Activated naive CD8-positive, alpha-beta T cell treated with anti-CD3 and anti-CD28 coated beads, Interleukin-2, amount 50 U/mL, for 24 hours (primary cell): ENCODE measurements at places on chromosomes 12 and 14.

DNA sequence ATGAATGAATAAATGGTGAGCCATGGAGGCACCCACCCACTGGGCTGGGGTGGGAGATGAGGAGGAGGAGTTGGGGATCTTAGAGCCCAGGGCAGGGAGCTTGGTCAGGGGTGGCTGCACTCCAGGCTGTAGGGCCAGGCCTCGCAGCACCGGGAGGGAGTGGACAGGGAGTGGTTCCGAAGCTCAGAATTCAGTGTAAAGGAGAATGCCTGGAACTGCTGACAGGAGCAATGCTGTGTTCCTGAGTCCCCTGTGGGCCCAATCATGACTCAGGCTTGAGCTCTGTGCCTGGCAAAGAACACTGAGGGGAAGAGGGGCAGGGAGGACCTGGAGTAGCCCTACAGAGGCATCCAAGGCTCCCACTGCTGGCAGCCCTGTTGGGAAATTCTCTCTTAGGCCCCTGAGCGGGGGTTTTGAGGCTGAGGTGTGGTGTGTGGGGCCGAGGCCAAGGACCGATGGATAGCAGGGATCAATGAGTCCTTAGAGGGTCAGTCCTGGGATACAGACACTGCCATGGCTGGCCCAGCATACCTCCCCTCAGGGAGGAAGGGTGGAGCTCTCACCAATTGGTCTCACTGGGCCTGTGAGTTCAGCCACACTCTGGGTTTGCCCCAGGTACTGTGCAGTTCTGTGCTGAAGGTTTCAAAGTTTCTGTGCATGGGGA lies 9.5 kb upstream of the RABGGTA start:
- H3K4me1 ChIP-seq: peaks cover 49% of the 10 kb centered on the region
- no peak overlapping the region for H3K27ac ChIP-seq
- peaks cover 6% of the 10 kb centered on the region for H3K36me3 ChIP-seq
- DNase-seq: no peak
- no peak overlapping the region for H3K4me3 ChIP-seq

DNA sequence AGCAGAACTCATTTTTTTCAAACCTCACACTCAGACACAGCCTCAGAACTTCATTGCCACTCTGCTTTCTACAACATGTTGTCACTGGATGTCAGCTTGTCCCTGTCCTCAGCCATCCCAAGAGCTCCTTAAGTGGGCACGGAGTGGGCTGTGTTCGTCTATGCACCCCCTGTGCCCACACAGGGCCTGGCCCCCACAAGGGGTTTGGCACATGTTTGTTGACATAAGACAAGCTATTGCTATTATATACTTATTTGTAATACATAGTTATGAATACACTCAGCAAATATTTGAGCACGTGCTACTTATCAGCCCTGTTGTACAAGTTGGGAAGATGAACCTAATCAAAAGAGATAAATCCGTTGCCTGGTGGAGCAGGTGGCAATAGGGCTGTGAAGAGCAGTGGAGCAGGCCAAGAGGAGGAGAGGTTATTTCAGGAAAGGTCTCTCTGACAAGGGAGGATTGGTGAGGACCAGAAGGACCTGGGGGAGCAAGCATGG lies 4.3 kb upstream of the BDKRB1 start:
- H3K27me3 ChIP-seq: peaks cover 7% of the 10 kb centered on the region
- H3K4me1 ChIP-seq: no peaks in the 10 kb centered on the region
- H3K27ac ChIP-seq: no peak overlapping the region
- DNase-seq: no peak

DNA sequence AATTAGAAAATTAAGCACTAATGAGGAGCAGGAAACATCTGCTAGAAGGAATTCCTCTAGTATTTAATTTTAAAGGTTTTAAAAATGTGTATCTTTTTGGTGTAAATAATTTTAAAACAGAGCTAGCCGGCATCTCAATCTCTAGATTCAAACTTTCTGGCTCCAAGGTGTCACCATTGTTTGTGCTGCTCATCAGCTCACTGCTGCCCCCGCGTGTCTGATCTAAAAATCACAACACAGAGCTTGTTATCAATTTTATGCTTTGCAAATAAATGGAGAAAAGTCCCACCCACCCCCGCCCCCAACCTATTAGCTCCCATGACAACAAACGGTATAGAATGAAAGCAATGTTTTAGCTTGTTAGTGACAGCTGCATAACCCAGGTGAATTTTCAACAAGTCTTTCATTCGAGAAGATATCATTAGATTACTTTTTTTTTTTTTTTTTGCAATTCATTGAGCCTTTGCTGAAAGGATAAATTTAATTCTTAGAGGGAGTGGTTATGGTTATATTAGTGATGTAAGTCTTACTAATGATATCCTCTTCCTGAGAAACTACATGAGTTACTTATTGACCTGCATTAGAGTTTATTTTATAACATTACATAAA lies 11.3 kb upstream of the ABHD12B start:
- H3K27ac ChIP-seq: peak overlapping the region; percentile 46
- H3K4me3 ChIP-seq: peak overlapping the region; percentile 81
- H3K36me3 ChIP-seq: no peaks in the 10 kb centered on the region
- DNase-seq: peak; percentile 89

DNA sequence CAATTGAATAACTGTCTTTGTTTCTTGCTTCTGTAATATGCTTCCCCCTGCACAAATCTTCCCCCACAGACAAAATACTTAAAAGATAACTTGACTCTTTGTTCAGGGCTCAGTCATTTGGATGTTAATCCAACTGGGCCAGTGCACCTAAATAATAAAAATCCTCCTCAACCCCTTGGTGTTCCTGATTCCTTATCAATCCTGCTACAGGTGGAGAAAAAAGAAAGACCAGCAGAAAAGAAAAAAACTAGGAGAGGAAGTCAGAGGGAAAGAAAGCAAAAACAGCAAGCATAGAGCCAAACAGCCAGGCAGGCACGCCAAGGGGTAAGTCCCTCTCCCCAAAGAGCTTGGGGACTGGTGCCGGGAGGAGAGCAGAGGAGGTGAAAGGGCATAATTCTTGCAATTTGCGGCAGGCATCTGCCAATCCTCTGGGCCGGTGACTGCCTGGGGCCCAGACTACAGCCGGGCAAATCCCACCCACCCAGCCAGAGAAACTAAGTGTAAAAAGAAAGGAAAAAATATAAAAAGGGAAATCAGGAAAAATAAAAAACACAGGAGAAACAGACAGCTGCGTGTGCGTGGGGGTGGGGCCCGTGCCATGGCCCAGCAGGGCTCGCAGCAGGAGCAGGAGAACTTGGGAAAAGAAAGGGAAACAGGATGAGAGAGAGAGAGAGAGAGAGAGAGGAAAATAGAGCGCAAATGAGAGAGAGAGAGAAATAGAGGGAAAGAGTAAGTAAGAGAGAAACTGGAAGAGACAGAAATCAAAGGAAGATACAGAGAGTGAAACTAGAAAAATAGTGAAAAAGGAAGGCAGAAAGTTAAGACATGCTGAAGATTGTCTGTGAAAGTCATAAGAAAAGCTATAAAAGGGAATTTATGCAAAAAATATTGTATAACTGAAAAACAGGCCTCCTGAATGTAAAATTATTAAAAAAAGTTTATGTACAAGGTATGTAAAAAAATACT lies 21.4 kb downstream of the KLRK1 start:
- peak overlapping the region; percentile 93 for H3K27ac ChIP-seq
- DNase-seq: no peak
- H3K36me3 ChIP-seq: peaks cover 59% of the 10 kb centered on the region
- peak overlapping the region; percentile 67 for H3K4me3 ChIP-seq
- peaks cover 38% of the 10 kb centered on the region for H3K4me1 ChIP-seq
- no peaks in the 10 kb centered on the region for H3K27me3 ChIP-seq

DNA sequence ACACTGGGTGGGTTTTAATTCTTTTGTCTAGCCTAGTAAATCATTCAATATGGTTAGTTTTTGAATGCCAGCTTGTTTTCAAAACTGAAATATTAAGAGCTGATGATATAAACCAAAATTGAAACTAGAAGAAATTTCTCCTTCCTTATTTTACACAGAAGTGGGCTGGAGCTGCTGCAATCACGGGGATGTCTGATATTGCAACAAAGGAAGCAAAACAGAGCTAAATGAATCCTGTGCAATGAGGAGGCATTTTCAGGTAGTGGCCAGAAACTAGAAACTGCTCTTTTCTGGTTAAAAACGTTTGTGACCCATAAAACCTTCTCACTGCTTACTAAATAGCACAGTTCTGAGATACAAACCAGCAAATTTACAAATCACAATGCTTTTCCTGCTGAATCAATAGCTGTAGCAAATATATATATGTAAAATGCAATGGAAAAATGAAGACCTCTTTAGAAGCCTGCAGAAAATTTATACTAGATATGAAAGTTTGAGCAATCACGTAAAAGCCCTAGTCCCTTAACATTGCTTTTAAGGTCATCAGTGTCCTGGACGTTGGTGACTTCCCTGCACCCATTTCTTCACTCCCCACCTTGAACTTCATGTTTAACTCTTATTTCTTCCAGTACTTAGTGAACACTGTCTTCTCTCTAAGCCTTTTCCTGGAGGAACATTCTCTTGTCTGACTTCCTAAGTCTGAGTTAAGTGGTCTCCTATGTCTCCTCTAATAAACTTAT lies 15.9 kb upstream of the LRRK2 start:
- H3K4me1 ChIP-seq: peaks cover 4% of the 10 kb centered on the region
- no peaks in the 10 kb centered on the region for H3K36me3 ChIP-seq
- peaks cover 1% of the 10 kb centered on the region for H3K27me3 ChIP-seq
- no peak overlapping the region for H3K27ac ChIP-seq
- H3K4me3 ChIP-seq: no peak overlapping the region
- DNase-seq: no peak

GRCh38 chr12:18275981-18276380 lies 14.7 kb downstream of the PIK3C2G start:
- DNase-seq: no peak
- no peaks in the 10 kb centered on the region for H3K4me1 ChIP-seq
- H3K27ac ChIP-seq: no peak overlapping the region
- no peaks in the 10 kb centered on the region for H3K36me3 ChIP-seq
- H3K27me3 ChIP-seq: no peaks in the 10 kb centered on the region

DNA sequence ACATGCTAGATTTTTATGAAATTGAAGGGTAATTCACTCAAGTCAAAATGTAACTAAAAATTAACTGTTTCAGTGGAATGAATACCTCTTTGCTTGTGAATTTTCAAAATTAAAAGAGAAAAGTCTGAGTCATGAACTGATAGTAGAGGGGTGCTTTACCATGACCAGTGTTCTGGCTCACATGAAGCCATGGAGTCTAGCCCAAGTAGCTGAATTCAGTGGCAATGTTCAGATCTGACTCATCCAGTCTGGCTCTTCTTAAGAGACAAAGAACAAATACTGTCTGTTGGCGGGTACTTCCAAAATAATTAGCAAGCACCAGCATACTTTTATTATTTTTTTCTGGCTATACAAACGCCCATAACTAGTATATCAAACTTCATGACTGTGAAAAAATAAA lies 366.3 kb upstream of the GARIN6 start:
- no peak overlapping the region for H3K4me3 ChIP-seq
- H3K36me3 ChIP-seq: no peaks in the 10 kb centered on the region
- no peak for DNase-seq
- no peak overlapping the region for H3K27ac ChIP-seq
- no peaks in the 10 kb centered on the region for H3K27me3 ChIP-seq

DNA sequence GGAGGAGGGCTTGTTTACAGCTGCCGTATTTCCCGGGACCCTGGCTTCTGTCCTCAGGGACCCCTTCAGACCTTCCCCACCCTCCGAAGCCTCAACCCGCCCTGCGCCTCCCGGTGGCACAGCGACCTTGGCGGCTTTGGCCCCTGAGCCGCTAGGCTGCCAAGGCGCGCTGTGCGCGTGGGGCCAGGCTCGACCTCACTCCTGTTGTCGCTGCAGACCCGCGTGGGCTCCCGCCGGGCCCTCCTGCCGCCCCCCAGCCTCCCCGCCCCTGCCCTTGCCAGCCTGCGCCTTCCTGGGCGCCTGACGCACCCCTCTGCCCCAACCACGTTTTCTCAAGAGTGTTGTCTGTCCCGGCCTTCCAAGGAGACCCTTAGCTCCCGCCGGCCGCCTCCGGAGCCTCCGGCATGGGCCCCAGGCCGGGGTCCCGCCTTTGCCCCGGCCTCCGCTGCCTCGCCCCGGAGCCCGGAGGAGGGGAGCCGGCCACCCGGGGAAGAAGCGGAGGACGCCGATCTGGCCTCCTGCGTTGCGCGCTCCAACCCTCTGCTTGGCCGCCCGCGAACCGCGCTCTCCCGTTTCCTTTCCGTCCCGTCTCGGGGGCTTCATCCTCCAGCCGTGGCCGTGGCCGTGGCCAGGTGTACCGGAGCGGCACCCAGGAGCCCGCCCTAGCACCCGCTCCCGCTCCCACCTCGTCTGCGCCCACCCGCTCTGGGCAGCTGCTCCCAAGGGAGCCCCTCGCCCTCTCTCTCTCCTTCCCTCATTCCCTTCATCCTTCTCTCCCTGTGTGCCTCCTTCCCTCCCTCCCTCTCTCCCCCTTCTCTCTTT lies 19.9 kb downstream of the PPP2R5C start:
- no peaks in the 10 kb centered on the region for H3K27me3 ChIP-seq
- H3K27ac ChIP-seq: peak overlapping the region; percentile 52
- peak; percentile 47 for DNase-seq
- peak overlapping the region; percentile 74 for H3K4me3 ChIP-seq
- H3K4me1 ChIP-seq: peaks cover 26% of the 10 kb centered on the region

- H3K27me3 ChIP-seq: peaks cover 14% of the 10 kb centered on the region
- DNase-seq: no peak
- peaks cover 6% of the 10 kb centered on the region for H3K4me1 ChIP-seq
- H3K4me3 ChIP-seq: no peak overlapping the region
- H3K36me3 ChIP-seq: no peaks in the 10 kb centered on the region
- no peak overlapping the region for H3K27ac ChIP-seq
These were observed 7.2 kb upstream of the SDR9C7 start for GRCh38 chr12:56941299-56942017.

DNA sequence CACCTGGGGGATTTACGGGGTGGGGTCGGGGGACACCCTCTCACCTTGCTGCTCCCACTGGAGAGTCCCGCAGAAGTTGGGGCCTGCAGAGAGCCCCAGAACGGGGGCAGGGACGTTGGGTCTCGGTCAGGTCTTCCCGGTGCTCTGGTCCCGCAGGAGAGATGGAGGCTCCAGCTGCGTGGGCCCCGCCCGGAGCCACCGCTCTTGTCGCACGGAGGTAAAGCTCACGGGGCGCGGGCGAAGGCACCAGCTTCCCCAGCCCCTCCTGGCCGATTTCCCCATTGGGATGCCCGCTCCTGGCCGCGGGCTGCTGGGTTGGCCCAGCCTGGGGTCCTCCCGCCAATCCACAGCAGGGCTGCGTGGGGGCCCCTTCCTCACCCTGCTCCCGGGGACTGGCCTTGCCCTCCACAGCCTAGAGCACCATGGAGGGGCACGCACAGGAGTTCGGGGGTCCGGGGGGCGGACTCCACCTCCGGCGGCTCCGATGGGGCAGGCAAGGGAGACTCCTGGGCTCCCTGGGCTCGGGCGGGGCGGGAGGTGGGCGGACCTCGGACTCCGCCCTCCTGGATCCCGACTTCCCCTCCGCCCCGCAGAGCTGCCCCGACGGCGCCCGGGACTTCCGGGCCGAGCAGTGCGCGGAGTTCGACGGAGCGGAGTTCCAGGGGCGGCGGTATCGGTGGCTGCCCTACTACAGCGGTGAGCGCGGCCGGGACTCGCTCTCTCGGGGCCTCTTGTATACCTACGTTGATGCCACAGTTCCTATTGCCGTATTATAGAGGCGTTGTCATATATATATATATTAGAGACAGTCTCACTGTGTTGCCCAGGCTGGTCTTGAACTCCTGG lies 8.4 kb downstream of the PAPLN start:
- H3K27me3 ChIP-seq: peaks cover 54% of the 10 kb centered on the region
- peaks cover 22% of the 10 kb centered on the region for H3K4me1 ChIP-seq
- peak overlapping the region; percentile 49 for H3K4me3 ChIP-seq
- DNase-seq: peak; percentile 64
- no peaks in the 10 kb centered on the region for H3K36me3 ChIP-seq
- H3K27ac ChIP-seq: no peak overlapping the region
